ENCODE measurements at places on chromosomes 12 and 14. TPM values are rescaled to one million over a fixed set of nuclear protein-coding genes. Genes with fewer than 3 reads are reported as not detected.

DNA sequence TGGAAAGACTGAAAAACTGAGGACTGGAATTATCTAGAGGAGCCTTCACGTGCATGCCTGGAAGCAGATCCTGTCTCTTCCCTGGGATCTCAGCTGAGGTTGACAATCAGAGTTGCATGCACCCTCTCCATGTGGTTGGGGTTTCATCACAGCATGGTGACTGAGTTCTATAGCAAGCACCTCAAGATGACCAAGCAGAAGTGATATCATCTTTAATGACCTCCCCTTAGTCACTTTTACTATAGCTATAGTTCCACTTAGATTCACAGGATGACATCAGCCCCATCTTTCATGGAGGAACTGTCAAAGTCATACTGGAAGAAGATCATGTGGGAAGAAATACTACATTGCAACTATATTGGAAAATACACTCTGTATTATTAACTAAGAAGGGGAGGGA is 105.8 kb upstream of the ATXN7L3B start:
- H3K4me3 ChIP-seq, result no peak overlapping the region
- DNase-seq, result no peak
- no peaks in the 10 kb centered on the region for H3K36me3 ChIP-seq
- H3K4me1 ChIP-seq, result no peaks in the 10 kb centered on the region

DNA sequence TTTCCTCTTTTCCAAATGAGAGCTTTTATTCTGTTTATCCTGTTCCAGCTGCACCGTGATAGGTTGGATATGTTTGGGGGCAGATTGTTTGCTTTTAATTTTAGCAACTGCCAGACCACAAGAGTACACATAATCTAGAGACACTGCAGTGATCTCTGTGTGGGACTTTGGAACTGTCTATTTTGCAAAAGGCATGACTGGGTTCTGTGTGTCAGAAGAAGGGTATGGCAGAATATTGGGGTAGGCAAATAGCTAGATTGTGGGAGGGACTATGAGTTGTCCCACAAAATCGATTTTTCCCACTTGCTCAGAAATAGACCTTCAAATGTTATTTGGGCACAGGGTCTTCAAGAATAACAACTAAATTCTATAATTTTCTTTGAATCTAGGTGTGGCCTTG is 275.9 kb upstream of the KITLG start:
- H3K27me3 ChIP-seq, result no peaks in the 10 kb centered on the region
- no peak overlapping the region for H3K4me3 ChIP-seq
- H3K27ac ChIP-seq, result no peak overlapping the region
- DNase-seq, result no peak
- H3K36me3 ChIP-seq, result no peaks in the 10 kb centered on the region

- H3K27ac ChIP-seq, result no peak overlapping the region
- no peaks in the 10 kb centered on the region for H3K4me1 ChIP-seq
- no peaks in the 10 kb centered on the region for H3K36me3 ChIP-seq
- no peaks in the 10 kb centered on the region for H3K27me3 ChIP-seq
Observed at GRCh38 chr12:58920961-58921861, 907 bp upstream of the LRIG3 start.

FIGNL2 gene
- 1.0 TPM for total RNA-seq

RPL10L gene
- total RNA-seq, result not detected

EPYC gene
- total RNA-seq, result not detected
